Renal cortical epithelial cell (primary cell): ENCODE measurements at places on chromosomes 4 and X.

- DNase-seq, result no peak
These were observed 1.1 kb upstream of the CUL4B start for GRCh38 chrX:120561634-120562568.

GRCh38 chr4:8381814-8382581 is 58.5 kb downstream of the ACOX3 start:
- no peak for DNase-seq

GRCh38 chr4:56708146-56708545 is 27.1 kb upstream of the HOPX start:
- DNase-seq, result peak; percentile 38

DNA sequence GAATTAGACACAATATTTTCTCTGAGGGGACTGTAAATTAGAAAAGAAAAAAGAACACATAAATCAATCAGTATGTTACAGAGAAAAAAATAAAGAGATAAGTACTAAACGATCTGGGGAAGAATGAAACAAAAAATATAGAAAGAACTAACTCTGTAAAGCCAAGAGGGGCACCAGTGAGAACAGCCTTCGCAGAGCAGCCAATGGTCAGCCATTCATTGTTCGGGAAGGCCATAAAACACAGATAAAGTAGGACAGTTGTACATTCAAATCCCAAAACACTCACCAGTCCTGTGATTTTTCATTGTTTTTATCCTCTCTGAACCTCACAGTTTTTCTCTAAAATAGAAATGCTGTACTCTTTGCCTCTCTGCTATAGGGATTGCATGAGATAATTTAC is 127.9 kb downstream of the NEK1 start:
- DNase-seq, result no peak

GRCh38 chr4:15536552-15537499 is 67.1 kb downstream of the CC2D2A start:
- DNase-seq, result no peak

DNA sequence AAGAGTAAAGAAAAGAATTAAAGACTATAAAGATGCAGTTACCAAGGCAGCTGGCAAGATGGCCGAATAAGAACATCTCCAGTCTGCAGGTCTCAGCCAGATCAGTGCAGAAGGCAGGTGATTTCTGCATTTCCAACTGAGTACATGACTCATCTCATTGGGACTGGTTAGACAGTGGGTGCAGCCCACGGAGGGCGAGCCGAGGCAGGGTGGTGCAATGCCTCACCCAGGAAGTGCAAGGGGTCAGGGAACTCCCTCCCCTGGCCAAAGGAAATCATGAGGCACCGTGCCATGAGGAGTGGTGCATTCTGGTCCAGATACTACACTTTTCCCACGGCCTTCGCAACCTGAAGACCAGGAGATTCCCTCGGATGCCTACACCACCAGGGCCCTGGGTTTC is 20.5 kb downstream of the SPIN4 start:
- peak; percentile 10 for DNase-seq
